ENCODE measurements at places on chromosomes 12 and 14.

DNA sequence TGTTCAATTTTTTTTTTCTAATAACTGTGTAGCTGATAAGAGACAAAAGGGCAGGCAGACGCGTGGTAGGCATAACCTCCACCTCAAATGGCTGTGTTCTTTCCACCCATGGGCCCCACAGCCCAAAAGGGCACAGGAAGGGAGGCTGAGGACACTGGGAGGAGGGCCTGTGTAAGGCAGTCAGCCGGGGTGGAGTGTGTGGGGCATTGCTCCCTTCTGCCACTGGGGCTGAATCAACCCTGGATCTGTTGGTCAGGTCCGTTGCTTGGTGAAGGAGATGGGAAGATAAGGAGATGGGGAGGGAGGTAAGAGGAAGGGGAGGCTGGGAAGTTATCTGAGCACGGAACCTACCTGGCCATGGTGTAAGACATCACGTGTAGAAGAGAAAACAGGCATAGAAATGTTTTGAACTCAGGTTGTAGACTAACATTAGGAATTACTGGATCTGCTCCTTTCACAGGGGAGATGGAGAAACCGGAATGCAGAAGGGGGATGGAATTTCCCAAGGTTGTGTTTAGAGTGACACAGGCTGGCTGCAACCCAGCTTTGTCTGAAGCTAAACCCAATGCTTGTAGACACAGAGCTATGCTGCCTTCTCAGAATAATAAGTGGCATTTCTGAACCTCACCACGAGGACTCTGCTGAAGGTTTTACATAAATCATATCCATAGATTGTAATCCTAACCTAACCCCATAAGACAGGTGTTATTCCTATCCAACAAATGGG lies 138.5 kb upstream of the NOS1 start:
- DNase-seq = no peak

- DNase-seq = no peak
Measured at GRCh38 chr12:27780612-27781408, 774 bp upstream of the MANSC4 start.

- no peak for DNase-seq
Measured at GRCh38 chr12:90921536-90921935, 33.4 kb downstream of the CCER1 start.

DNA sequence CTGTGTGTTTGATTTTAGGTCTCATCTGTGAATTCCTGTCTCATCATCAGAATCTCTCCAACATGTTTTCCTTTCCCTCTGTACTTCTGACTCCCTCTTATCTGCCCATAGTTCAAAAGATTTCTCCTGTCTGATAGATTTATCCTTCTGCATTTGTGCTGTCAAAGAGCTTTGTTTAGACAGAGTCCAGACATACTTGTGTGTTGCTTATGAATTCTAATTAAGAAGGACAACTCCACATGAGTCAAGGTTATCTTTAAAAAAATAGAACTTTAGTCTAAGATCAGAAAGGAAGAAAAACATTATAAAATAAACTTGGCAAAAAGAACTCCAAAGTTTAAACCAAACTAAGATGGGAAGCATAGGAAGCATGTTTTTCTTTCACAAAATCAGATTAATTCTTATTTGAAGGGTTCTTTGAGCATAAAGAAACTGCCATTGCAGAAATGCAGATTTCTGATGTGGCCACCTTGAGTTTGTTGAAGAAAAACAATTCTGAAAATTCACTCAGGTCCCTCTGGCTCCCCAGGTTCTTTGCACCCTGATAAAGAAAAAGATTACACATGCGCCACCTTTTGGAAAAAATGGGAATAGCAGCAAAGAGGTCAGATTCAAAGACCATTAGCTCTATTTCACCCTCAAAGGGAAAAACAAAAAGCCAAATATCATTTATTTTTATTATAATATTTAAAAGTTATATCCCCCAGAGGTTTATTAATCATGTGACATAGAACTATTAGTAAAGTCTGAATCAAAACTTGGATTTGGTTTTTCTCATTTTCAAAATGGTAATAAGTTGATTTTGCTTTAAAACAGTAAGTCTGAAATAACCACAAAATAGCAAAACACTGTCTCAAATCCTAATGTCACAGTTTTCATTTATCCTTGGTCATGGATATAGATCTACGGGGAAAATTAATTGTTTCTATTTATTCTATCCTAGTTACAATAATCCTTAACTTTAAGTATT lies 143.7 kb upstream of the DCN start:
- DNase-seq = peak; percentile 26

DNA sequence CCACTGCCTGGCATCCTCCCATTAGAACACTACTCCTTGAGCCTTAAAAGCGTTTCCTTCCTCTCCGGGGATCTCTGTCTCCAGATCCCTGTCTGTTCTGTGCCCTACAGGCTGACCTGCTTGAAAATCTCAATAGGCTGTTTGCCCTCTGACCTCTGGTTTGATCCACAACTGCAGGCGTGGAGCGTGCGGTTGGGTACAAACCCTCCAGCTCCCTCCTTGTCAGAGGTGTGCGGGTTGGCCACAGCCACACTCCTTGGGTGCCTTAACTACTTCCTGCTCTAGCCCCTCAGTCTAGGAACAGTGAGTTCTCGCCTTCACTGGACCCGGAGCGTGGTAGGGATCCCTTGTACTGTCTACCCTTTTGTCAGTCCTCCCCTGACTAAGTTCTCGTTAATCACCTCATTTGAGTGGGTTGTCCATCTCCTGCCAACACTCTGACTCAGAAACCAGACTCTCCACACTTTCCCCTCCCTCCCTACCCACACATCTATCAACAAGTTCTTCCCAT lies 33.1 kb downstream of the CMKLR1 start:
- no peak for DNase-seq

- no peak for DNase-seq
Measured at GRCh38 chr12:104520242-104520900, 63.6 kb downstream of the CHST11 start.

- DNase-seq = no peak
Measured at GRCh38 chr12:132543298-132544079, 53.5 kb downstream of the FBRSL1 start.

GRCh38 chr12:97211416-97211930 lies 251.1 kb upstream of the RMST start:
- DNase-seq = no peak

GRCh38 chr12:45762185-45763110 lies 32.9 kb downstream of the ARID2 start:
- DNase-seq = no peak

- no peak for DNase-seq
Measured at GRCh38 chr14:68552602-68553001, 240.3 kb downstream of the ZFP36L1 start.

GRCh38 chr12:65942102-65942501 lies 117.8 kb downstream of the HMGA2 start:
- DNase-seq = no peak

GRCh38 chr12:132797820-132798570 lies 30.7 kb downstream of the GOLGA3 start:
- DNase-seq = no peak

DNA sequence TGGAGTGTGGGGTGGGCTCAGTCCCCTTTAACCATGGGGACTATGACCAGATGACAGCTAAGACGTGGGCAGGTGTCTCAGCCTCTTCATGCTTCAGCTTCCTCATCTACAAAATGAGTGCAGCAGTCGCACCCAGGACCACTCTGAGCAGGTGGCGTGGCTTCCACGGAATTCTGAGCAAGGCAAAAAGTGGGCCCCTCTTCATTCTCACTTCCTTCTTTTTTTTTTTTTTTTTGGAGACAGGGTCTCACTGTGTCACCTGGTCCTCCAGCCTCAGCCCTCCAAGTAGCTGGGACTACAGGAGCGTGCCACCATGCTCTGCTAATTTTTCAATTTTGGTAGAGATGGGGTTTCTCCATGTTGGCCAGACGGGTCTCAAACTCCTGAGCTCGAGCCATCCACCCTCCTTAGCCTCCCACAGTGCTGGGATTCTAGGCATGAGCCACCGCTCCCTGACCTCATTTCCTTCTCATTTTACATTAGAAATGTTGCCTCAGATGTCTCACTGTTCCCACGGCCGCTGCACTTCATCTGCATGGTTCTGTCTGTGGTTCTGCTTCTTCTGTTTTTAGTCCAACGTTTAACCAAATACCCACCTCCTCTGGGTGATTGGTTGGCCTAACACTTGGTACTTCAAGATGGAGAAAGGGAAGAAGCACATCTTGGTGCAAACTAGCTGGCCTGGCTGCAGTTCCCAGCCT lies 41.3 kb upstream of the BCL7A start:
- no peak for DNase-seq

DNA sequence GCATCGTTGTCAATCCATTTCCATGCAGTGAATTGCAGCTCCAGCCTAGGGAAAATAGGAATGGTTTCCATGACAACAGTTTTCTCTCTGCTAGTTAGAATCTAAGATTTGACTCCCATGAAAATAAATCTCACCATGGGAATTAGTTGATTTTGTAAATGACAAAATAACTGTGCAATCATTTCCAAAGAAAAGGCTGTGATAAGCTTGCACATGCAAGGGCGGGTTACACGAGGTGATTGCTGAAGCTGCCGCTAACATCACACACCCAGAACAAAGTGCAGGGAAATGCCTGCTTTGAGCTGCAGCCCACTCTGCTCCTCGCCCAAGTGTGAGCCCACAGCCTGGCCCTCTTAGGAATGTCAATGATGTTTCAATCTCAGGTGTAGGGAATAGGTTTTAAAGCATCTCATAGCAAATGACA lies 53.8 kb downstream of the TRIM9 start:
- peak; percentile 22 for DNase-seq

DNA sequence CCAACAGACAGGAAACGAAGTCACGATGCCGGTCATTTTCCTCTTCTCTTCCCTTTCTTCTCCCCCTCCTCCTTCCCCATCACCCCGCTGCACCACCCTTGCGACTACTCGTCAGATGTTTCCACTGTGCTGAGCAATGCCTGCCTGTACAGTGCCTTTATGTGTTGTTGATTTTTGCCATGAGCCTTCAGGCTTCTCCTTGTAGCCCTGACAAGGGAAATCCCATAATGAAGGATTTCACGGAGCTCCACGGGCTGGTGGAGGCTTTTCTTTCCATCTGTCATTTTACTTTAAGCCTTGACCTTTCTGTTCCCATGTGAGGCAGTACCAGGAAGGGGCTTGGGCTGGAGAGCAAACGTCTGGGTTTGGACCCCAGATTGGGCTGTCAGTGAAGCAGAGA lies 28.7 kb upstream of the CCND2 start:
- DNase-seq = no peak

- no peak for DNase-seq
Measured at GRCh38 chr12:108191086-108191485, 62.0 kb downstream of the WSCD2 start.

DNA sequence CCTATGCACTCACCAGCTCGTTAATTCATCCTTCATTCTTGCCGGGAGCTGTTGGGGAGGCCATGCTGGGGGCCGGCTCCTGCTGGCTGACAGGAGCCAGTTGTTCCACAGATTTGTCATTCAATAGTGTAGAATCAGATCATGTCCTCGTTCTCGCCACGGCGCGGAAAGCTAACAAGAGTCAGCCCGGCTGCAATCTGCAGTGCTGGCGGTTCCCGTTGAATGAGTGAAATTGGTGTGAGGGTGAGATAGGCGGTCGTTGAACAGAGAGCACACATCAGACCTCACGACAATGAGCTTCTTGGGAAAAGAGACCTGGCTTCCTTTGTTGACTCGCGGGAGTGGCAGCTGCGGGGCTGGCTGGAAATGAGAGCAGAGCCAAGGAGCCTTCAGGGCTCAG lies 57.5 kb downstream of the KIF26A start:
- DNase-seq = no peak

- no peak for DNase-seq
Measured at GRCh38 chr12:109201496-109201885, 85.1 kb downstream of the ACACB start.

DNA sequence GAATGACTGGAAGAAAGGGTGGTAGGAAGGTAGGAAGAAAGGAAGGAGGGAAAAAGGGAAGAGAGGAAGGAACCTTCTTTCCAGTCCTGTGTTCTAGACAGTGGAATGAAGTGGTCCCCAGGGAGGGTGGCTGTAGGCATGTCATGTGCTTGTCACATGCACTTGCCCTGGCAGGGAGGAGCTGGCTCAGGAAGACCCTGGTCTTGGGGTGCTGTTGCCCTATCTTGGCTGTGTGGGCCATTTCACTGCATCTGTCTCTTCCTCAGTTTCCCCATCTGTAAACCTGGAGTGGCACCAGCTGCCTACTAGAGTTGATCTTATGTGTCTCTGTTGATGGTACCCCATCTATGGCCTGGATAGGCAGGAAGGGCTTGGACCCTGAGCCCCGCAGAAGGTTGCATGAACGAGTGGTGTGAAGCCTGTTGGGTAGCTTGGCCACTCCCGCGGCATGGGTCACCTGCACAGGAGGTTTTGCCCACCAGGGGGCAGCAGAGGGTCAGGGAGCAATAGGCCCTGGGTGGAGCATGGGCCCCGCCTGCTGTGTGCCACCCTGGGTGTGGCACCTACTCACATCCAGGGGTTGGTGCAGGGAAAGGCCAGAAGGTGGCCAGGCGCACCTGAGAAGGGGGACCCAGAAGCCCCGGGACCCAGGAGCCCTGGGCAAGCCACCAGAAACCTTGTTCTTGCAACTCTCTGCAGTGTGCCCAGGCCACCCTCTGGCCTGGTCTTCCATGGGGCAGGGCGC lies 25.1 kb downstream of the MEG3 start:
- DNase-seq = no peak

DNA sequence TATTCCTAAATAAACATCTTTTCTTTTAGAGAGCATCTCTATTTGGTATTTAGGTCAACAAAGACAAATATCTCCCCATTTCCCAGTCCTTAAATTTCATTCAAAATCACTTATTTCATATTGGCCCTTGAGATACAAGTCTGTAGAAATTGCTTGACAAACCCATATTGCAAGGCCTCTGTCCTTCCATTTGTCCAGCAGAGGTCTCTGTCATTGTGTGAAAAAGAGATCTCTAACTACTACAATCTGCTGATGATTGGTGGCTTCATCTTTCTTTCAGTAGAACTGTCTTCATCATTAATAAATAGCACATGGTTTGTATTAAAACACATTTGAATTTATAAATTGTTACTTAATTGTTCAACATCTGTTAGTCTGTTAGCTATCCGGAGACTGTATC lies 252.6 kb downstream of the ACSS3 start:
- DNase-seq = peak; percentile 2

GRCh38 chr14:52885230-52885629 lies 65.6 kb downstream of the FERMT2 start:
- no peak for DNase-seq

DNA sequence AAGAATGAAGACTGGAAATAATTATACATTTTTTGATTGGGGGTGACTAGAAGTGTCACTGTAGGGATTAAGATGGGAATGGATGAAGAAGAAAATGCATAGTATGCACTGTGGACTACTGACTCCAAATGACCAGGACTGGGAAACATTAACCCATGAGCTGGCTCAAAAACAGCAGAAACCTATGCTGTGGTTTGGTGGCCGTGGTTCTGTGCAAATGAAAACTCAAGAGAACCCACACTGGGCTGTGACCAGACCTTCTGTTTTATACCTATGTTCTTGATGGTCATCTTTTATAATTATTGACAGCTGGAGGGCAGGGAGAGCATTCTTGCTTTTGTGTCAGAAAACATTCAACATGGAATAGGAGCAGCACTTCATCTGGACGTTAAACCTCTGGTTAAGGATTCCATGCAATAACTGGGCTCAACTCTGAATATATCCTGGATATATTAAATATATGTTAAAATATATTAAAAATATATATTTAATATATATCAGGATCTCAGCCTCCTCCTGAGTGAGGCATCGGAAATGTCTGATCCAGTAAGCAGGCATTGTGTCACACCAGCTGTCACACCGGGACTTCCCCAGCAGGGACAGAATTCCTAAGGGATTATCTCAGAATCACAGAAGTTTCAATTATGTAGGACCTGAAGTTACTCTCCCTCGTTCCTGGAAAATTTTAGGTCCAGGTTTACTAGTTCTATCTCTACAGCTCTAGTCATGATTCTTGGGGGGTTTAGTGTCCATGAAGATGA lies 48.5 kb downstream of the BBS10 start:
- no peak for DNase-seq
